ENCODE measurements at places on chromosomes 5 and 9. TPM values are rescaled to one million over a fixed set of nuclear protein-coding genes. Genes with fewer than 3 reads are reported as not detected.

GRCh38 chr9:34777666-34778065 lies 67.7 kb upstream of the CCL21 start:
- DNase-seq = no peak

- DNase-seq = no peak
These were observed 6.4 kb downstream of the CEMIP2 start for GRCh38 chr9:71761938-71762353.

DNA sequence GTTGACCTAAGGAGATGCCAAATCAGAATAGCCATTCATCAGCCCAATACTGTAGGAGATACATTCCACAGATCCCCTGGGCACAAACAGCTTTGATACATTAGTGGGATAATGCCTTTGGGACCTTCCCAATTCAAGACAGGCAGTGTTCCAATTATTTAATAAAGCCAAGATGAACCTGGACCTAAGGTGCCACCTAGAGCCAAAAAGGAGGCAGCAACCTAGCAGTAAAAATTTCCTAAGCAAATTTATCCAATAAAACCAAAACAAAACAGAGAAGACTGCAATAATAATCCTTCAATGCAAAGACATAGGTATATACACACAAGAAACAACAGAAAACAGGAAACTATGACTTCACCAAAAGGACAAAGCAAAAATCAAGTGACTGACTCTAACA lies 253.0 kb downstream of the HINT1 start:
- DNase-seq = no peak

DNA sequence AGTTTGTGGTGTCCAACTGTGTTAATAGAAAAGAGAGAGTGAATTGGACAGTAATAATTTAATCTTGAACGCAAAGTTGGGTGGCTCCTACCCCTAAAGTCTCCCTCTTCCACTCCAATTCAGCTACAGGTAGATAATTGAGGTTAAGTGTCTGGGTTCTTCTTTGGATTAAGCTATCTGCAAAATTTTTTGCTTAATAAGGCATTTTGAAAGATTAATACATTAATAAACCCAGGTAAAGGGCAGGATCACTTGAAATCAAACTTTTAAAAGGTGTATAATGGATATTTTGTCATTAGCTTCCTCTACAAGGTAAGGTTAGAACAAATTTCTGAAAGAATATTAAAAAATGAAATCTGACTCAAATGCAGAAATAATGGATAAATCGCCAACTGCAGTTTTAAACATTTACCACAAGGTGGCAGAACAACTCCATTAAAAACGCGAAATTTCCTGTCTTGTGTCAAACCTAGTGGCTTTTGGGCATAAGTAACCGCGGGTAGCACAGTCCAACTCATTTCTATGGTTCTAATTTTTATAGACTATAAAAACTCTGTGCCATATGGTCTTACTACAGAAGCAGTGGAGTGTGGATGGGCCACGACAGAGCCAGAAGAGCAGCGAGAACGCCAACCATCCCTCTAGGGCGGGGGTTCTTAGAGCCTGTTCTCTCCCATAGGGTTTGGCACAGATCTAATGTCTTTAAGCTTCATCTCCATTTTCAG lies 276.5 kb downstream of the ARHGEF28 start:
- DNase-seq = peak; percentile 25

- DNase-seq = no peak
These were observed 23.6 kb downstream of the PRRC2B start for GRCh38 chr9:131417264-131418142.

GRCh38 chr5:116564756-116565490 lies 9.7 kb downstream of the SEMA6A start:
- DNase-seq = no peak

DNA sequence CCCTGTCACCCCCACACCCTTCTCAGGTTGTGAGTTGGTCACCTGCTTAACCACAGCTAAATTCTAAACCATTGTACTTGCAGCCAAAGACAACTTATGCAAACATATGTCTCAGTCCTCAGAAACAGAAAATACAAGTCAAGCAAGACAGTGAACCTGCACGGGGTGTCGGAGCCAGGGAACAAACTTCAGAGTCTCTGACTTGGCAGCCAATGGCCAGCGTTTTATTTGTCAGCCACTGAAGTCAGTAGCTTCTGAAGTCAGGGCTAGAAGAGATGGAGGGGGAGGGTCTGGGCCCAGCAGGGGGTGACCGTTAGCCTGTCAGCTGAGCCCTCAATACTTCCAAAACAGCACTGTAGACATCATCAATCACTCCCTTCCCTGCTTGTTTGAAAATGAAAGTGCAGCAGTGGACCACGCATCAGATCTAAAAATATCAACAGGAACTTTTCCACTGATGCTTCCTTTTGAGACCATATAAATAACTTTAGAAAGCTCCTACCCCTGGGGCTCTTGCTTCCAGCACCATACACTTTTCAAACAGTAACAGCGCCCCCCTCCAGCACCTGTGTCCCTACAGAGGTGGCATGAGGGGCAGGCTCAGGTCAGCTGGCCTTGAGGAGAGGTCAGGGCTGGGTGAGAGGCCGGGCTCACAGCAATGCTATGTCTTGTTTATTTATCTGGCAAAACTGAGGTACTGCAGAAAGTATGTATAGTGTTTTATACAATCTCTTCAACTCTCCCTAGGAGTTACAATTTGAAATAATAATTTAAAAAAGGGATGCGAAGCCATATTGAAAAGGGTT lies 142.5 kb downstream of the ACER2 start:
- DNase-seq = no peak

DNA sequence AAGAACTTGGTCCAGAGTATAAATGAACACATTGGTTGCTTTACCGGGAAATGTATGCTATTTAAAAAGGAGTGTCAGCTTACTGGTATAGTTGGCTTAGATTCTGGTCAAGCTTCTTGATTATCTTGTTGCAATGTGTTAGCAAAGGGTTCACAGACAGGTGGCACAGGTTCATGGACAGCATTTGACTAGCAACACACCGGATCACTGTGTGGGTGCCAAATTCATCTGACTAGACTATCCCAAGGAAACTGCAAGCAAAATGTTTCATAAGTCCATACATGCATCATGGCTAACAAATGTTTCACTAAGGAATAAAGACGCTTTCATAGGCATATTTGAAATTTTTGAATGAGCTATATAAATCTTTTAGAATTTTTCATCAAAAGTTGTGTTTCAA lies 274.1 kb downstream of the PLK2 start:
- no peak for DNase-seq

GRCh38 chr5:56527174-56527573 lies 288.2 kb upstream of the MAP3K1 start:
- no peak for DNase-seq

DNA sequence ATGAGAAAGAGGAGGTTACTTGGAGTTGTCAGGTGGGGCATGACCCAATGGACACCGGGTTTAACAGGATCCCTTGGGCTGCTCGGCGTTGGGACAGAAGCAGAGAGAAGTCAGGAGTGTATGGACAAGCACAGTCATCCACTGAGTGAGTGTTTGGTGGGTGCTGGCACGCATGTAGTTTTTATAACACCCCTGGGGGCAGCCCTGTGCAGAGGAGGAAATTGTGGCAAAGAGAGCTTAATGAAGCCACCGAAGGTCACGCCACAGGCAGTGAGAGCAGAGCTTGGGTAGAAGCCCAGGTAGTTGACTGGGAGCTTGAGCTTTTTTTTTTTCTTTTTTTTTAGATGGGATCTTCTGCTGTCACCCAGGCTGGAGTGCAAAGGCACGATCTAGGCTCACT lies 43.2 kb upstream of the IER5L start:
- DNase-seq = no peak

- no peak for DNase-seq
These were observed 13.0 kb upstream of the SETX start for GRCh38 chr9:132367613-132368313.

- DNase-seq = no peak
These were observed 10.3 kb upstream of the DOCK2 start for GRCh38 chr5:169626779-169627178.

DNA sequence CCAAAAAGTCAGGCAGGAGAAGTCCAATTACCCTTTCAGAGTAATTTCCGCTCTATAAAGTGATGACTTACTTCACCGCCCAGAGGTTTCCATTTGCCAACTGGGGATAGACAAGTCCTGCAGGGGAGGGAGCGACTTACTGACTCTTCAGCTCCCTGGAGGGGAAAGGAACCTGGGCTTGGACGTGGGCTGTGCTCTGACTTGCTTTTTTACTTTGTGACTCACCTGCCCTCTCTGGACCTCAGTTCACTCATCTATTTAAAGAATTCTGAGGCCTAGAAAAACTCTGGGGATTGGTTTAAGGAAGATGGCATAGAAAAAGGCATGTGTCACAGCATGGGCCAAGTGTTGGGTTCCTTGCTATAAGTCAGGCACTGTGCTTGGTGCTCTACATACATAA lies 180.4 kb upstream of the TRIM32 start:
- DNase-seq = no peak

- no peak for DNase-seq
These were observed 136.9 kb upstream of the KLF9 start for GRCh38 chr9:70551396-70551795.

DNA sequence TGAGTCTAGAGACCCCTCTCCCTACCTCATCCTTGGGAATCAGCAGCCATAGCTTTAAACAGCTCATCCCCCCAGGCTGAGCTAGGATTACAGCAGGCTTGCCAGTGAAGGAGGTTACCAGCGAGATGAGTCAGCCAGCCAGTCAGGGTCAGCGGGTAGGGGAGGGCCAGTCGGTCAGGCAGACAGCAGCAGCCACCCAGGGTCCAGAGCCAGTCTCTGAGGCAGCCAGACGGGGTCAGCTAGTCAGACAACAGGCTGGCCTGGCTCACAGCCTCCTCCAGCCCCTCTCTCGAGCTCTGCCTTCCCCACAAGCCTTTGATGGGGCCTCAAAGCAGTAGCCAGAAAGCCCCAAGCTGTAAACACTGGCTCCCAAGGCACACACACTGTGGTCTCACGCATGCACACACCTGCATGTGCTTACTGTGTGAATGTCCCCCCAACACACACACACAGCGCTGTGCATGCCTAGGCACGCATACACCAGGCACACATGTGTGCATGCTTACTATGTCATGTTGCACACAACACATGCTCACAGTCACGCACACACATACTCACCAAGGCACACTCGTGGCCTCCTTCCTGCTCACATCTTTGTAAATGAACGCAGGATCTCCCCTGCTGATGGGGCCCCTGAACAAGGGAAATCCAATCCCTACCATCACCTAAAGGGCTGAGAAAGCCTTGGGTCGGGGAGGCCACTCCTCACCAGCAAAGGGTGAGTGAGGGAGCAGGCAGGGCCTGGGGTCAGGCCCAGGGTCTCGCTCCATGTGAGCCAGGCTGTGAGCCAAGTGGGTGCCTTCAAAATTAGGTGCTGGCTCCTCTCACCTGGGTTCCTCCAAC lies 28.2 kb upstream of the CPLX2 start:
- no peak for DNase-seq

The C9orf43 gene
- 1.2 TPM for total RNA-seq

The CCDC171 gene
- total RNA-seq = 1.5 TPM

The TSLP gene
- total RNA-seq = not detected

The AJM1 gene
- 7.2 TPM for total RNA-seq

The HTR1A gene
- not detected for total RNA-seq

The FCN1 gene
- total RNA-seq = not detected

The CCL28 gene
- total RNA-seq = 5.8 TPM

The AQP7 gene
- 0.26 TPM for total RNA-seq

The HDHD3 gene
- 14.5 TPM for total RNA-seq
